ENCODE measurements at places on chromosomes 5 and 9.

GRCh38 chr9:101271102-101271501 lies 113.7 kb downstream of the BAAT start:
- DNase-seq, result no peak

DNA sequence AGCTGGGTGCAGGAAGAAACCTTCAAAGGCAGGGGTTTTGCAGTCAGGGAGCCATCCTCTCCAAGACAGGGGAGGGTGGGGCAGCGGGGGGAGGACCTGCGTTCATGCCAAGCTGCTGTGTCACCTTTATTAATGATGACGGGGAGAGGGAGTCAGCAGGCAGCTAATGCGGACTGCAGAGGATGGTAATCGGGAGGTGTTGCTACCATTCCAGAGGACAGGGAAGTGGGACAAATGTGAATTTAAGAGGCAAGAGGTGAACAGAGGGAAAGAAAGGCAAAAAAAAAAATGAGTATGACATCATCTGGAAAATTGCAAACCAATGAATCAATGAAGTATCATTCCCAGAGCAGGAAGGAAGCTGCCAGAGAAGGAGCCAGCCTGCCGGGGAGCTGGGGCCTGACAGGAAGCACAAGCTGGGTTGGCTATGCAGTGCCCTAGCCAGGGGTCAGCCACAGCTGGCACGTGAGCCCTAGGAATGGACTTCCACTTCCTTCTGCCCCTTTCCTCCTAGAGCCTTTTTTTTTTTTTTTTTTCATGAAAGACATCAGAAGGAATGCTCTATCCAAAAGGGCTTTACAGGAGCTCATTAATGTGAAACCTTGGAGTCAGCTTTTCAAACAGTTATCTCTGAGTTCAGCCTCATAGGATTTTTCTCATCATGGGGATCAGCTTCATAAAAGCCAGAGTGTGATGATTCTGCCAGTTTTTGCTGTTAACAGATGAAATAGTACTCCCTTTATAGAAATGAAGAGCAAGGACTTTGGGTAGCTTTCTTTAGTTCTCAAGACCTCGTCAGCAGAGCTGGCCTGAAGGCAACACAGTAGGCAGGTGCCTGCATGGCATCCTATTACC lies 9.2 kb downstream of the INSYN2B start:
- DNase-seq, result no peak

DNA sequence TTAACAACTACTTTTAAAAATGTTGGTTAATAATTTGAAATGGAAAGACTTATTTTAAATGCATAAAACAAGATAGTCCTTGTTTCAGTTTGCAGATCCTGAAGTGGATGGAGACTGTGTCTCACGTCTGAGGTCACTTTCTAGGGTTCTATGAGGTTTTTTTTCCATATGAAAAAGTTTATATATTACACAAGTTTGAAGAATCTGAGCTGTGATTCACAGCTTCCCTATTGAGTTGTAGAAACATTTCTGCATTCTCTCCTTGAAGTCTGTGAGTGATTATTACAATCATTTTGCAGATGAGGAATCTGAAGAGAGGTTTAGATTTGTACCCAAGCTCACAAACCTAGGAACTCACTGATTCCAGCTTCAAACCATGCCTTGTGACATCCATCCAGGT lies 442.5 kb upstream of the KLF4 start:
- DNase-seq, result no peak

DNA sequence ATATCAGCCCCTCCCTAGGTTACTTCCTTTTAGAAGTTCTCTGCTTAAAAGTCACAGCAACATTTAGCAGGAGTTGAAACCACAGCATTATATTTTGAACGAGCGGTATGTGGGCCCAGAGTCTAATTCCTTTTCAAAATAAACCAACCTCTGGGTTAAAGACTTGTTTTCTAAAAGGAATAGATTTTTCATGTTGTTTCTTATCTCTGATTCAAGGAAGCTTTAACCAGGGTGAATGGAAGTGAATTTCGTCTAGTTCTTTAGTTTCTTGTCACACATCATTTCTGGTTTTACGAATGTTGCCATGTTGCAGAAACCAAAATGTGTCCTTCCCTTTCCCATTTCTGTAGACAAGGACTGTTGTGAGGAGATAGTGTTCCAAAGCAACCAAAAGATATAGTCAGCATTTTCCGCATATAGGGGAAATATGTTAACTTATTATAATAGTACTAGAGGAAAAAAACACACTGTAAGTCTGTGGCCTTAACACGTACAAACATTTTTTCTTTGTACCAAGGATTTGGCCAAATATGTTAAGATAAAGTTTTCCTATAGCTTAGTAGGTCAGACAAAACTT lies 142.4 kb downstream of the PCSK5 start:
- no peak for DNase-seq

DNA sequence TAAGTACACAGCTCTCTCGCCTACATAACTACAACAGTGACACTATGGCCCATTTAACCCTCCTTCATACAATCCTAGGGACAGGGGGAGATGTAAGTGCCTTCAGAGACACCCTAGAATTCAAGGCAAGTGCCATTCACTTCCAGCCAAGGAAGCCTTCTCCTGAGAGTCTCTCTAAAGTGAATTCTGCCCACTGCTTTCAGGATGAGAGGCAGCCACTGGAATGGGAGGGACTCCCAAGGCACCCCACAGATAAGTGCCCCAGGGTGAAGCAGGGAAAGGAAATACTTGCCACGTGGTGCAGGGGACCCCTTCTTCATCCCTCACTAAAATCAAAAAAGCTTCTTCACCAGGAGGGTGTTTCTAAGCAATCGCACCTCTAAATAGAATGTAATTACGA lies 283.7 kb downstream of the ZNF608 start:
- DNase-seq, result no peak

GRCh38 chr5:136374003-136374402 lies 8.7 kb upstream of the TRPC7 start:
- DNase-seq, result no peak

- no peak for DNase-seq
Measured at GRCh38 chr9:93244510-93245436, 60.8 kb downstream of the WNK2 start.

DNA sequence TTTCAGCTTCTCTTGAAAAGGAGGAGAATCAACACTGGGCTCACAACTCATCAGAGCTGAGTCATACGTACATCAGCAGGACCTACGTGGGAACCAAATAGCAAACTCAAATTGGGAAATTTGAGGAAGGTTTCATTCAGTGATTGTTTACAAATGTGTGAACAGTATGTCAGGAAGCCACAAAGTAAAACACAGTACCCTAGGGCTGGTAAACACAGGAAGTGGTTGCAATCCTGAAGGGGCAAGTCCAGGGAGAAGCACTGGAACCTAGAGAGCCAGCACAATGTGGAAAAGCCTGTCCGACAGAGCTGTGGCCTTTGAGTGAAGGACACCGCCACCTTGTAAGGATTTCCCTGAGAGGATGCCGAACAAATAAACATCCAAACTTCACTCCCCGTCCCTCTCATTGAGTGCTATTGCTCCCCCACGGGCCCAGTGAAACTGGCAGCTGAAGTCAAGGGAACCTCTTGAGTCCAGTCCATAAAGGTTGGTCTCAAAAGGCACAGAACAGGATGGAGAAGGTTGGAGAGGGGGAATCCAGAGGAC lies 26.7 kb upstream of the RICTOR start:
- no peak for DNase-seq

DNA sequence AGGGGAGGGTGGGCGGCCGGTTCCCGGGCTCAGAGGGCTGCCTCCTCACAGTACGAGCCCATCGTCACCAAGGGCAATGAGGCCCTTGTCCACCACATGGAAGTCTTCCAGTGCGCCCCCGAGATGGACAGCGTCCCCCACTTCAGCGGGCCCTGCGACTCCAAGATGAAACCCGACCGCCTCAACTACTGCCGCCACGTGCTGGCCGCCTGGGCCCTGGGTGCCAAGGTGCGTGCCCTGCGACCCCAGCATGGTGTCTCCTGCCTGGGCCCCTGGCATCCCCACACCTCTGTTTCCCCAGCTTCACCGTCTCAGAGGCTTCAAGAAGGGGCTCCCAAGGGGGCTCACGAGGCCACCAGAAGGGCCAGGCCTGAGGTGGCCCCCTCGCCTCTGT lies 7.2 kb downstream of the DBH start:
- no peak for DNase-seq

DNA sequence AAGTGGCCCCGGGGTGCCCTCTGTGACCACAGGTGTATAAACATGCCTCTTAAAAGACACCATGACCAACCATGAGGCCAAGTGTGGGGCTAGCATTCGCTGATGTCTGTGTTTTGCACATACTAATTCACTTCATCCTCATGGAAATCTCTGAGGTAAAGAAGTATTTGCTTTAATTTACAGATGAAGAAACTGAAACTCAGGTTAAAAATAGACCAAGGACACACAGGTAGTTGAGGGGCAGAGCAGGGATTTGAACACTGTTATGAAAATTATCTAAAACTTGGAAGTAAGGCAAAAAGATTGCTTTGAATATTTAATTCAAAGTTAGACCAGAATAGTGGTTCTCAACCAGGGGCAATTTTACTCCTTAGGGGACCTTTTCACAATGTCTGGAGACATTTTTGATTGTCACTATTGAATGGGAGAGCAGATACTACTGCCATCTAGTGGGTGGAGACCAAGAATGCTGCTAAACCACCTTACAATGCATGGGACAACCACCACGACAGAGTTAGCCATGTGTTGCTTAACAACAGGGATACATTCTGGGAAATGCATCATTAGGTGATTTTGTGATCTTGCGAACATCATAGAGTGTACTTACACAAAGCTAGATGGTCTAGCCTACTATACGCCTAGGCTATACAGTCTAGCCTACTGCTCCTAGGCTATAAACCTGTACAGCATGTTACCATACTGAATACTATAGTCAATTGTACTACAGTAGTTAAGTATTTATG lies 8.0 kb upstream of the FXN start:
- DNase-seq, result peak; percentile 25

DNA sequence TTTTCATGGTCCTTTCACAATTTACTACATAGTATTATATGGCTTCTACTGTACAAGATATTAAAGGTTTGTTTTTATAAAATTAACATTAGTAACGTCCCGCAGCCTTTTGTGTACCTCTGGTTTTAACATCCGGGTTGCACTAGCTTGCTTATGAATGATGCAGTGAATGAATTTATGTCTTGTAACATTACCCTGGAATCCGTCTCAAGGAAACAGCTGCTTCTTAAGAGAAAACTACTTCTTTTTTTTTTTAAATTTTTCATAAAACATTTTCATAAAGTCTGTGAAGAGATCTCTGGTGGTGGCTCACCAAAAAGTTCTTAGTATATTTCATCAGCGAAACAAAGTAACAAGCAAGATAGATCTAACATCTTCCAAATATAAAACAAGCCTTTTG lies 23.6 kb downstream of the MARCHF3 start:
- DNase-seq, result no peak

DNA sequence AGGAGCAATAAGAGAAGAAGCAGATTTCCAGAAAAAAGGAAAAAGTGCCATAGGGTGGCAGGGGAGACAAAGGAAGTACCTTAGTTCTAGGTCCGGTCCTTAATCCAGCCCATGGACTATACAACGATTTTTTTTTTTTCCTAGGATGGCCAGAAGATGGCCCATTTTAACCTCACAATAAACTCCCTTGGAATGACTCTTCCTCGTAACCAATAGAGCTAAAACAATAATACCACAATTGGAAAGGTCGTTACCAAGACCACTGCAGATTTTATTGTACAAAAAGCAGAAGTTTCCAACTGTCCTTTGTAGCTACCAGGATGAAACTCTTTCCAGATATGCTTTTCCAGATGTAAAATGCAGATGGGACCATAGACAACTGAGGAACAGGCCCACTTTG lies 34.4 kb upstream of the SSBP2 start:
- DNase-seq, result no peak

- no peak for DNase-seq
Measured at GRCh38 chr5:37814699-37815098, 25.1 kb downstream of the GDNF start.

GRCh38 chr5:88769165-88769564 lies 113.8 kb downstream of the MEF2C start:
- DNase-seq, result no peak

DNA sequence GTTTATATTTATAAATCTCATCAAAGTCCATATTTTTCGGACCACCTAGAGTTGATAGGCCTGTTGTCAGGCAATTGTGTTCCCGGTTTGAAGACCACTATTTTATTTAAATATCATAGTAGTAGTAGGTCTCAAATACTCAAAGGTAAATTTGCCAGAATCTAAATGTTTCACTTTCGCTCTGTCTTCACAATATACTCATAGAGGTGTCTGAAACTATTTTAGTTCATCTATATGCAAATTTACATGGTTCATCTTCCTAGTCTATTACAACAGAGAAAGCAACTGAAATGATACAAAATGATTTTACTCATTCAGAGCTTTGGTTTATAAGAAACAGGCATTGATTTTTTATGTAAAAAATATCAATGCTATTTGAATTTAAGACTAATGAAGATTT lies 1897.5 kb downstream of the EFNA5 start:
- DNase-seq, result no peak

DNA sequence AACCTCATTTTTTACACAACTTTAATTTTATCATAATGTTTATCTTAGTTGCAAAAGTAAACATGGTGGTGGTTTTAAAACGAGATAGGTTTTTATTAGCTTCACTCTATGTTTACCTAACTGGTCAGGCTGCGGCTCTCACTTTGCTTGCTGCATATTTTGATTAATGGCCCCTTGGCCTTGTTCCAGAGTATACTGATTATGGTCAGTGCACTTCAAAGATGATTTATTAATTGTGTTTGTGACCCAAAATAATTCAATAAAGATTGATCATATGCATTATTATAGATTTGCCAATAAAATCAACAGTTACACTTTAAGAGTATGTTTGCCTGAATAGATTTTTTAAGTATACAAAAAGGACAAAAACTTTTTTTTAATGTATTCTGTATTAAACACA lies 188.0 kb downstream of the XRCC4 start:
- DNase-seq, result no peak

GRCh38 chr5:136819526-136820302 lies 454.4 kb upstream of the TRPC7 start:
- DNase-seq, result no peak

Measured in CD8-positive, alpha-beta T cell (primary cell).